ENCODE measurements at places on chromosomes 3 and 15.

GRCh38 chr3:82163907-82164520 is 402.6 kb upstream of the GBE1 start:
- DNase-seq, result no peak

DNA sequence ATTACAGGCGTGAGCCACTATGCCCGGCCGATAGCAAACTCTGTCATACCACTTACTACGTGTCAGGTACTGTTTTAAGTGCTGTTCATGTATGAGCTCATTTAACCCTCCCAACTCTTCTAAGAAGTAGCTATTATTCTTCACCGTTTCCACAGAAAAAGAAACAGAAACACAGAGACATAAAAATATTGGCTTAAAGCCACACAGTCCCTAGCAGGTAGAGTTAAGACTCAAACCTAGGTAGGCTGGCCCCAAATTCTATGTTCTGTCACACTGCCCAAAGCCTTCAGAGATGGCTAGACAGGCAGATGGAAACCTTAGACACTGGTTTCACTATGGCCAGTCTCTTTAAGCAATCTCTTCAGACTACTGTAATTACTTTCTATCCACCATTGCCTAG is 149.8 kb upstream of the KCNMB2 start:
- DNase-seq, result no peak

DNA sequence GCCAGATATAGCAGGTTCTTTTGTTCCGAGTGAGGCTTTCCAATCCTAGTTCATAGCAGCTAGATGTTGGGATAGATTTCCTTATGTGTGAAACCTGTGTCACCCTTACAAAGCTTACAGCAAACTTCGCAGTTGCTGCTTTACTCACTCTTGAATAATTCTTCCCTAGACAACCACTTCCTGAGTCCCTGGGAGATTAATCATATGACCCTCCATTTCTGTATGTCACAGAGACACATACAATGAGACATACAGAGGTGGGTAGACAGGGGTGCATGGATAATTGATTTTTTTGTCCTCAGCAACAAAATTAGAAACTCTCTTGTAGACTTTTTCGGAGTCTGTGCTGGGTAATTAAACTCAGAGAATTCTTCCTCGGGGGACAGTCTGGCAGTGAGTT is 163.2 kb downstream of the NSUN3 start:
- DNase-seq, result no peak

GRCh38 chr3:187919048-187919447 is 173.8 kb upstream of the BCL6 start:
- no peak for DNase-seq

- no peak for DNase-seq
These were observed 71.7 kb downstream of the TTC23 start for GRCh38 chr15:99177679-99178078.

DNA sequence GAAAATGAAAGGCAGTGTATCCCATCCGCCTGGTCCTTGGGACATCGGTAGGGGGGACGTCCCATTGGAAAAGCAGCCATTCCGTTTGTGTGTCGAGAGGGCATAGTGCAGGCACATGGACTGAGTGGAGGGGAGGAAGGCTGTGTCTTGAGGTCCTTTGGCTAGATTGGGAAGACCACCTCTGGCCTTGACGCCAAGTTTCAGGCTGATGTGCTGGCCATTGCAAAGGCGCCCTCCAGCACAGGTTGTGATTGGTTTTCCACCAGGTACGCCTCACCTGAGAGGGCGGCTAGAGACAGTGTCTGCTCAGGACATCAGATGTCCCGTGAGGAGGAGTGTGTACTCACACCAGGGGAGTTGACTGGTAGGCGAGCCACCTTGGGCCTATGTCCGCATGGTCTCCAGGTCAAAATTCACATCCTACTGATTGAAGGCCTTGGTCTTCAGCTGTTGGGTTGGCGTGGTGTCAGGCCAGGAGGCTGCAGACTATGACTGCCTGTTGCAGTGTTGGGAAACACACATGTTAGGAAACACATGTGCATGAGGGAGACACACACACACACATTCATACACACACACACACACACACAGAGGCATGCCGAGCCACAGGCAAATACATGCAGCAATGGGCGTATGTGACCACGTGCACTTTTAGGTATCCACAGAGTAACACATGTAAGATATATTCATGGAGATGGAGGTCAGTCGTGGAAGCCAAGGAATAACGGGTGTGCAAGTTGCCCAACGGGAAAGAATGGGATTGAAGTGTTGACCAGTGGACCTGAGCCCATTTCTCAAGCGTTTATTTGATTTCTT is 98.4 kb downstream of the SNRPN start:
- no peak for DNase-seq

GRCh38 chr15:75455982-75456531 is 4.6 kb upstream of the SIN3A start:
- no peak for DNase-seq

DNA sequence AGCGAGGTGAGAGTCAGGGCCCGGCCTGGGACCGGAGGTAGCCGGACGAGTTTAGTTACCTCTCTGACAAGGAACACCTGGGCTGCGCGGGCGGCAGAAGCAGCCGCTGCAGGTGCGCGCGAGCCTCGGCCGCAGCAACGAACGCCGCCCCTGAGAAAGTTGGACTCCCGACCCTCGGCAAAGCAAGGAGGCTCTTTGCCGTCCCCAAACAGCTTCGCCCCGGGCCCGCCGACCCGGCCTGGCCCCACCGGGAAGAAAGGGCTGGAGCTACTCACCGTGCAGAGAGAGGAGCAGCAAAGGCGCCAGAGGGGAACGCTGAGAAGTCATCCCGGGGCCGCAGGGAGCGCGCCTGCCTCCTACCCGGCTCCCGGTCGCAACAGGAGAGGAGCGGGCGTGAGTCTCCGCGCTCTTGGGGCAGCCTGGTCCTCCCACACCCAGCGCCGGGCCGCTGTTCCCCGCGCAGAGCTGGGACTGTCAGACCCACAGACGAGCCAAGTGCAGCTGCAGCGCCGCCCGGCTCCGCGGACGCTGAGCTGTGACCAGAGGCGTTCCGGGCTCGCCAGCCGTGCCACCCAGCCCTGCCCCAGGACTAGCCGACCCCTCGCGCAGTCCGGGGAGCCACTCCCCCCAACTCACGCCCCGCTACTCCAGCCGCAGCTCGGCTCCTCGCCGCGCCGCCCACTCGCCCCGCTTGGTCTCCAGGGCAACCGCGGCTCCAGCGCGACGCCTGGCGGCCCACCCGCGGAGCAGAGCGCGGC is at the start of gene IGSF11:
TSS of gene IGSF11 (minus strand) at position 591 of the 758 bp plus-strand sequence. CDS start at position 327, 264 bp downstream.
- DNase-seq, result peak; percentile 27

DNA sequence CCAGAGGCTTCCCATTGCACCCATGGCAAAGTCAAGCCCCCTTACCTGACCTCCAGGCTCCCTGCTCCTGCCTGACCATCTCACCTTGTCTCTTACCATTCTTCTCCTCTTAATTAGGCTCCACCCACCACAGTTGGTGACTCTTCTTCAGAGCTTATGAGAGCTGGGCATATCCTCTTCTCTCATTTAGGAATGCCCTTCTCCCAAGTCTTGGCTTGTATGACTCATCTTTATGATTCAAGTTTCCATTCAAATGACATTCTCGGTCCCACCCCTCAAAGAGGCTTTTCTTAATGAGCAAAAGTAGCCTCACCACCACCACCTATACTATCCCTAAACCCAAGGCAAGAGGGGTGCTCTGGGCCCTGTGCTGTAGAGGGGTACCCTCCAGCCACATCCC is 55.3 kb upstream of the NUDT16 start:
- DNase-seq, result no peak

GRCh38 chr3:177554895-177555759 is 357.8 kb upstream of the TBL1XR1 start:
- no peak for DNase-seq

GRCh38 chr3:8595695-8596115 is 48.9 kb downstream of the SSUH2 start:
- no peak for DNase-seq

GRCh38 chr3:99783011-99783573 is 34.6 kb upstream of the CMSS1 start:
- DNase-seq, result no peak

All from stimulated activated CD4-positive, alpha-beta T cell treated with anti-CD3 and anti-CD28 coated beads, Interleukin-15, amount 100 ng/mL, for 1 hour (primary cell).